ENCODE measurements at places on chromosomes 12 and 14. TPM values are rescaled to one million over a fixed set of nuclear protein-coding genes. Genes with fewer than 3 reads are reported as not detected.

Gene OSBPL8
- 97.3 TPM for total RNA-seq

GRCh38 chr12:85814071-85814470, 22.1 kb downstream of the RASSF9 start:
- H3K36me3 ChIP-seq, result no peaks in the 10 kb centered on the region
- no peaks in the 10 kb centered on the region for H3K27me3 ChIP-seq
- H3K27ac ChIP-seq, result no peak overlapping the region
- H3K4me1 ChIP-seq, result no peaks in the 10 kb centered on the region
- no peak for DNase-seq

DNA sequence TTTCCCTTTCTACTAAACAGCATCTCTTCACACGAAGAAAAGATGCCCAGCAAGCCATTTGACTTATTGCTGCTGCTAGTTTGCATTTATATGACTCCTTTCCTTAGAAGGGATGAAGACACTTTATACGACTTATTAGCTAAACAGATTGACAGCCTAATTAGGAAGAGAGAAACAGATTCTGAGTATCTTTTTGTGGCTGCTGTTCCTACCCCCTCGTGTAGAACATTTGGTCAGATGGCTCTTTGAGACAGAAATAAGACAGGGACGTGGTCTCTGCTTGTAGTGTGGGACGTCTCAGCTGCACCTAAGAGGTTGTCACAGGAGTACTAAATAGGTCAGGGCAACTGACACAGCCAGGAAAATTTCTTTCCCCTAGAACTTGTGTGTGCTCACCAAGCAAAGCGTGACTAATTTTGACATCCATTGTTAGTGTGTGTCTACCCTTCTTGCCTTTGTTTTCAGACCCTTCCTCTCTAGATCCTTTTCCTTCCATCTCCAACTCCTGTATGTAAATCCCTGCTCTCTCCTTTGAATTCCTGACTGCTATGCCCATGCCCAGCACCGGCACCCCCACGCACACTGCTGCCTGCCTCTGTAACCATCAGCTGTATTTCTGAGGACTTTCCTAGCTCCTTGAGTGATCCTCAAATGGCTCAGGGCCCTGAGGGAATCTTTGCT, 83.2 kb downstream of the DAD1 start:
- no peak for DNase-seq
- no peak overlapping the region for H3K4me3 ChIP-seq
- no peaks in the 10 kb centered on the region for H3K27me3 ChIP-seq

DNA sequence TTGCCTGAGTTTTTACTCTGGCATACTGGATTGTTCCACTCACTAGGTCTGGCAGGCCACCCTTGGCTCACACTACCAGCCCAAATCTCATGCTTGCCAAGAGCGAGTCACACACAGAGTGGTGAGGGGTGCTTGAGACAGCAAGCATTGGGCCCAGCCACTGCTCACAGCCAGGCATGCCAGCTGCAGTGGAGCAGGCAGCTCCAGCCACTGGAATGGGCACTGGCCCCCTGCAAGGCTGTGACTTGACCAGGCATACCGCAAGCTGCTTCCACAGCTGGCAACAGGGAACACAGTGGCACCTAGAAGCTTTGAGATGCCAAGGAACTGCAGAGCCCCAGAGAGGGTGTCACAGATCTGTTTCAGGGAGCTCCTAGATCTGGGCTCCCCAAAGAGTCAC, 488.5 kb downstream of the LRFN5 start:
- DNase-seq, result peak; percentile 57
- H3K4me1 ChIP-seq, result no peaks in the 10 kb centered on the region
- H3K4me3 ChIP-seq, result no peak overlapping the region
- H3K27ac ChIP-seq, result no peak overlapping the region
- H3K36me3 ChIP-seq, result no peaks in the 10 kb centered on the region

GRCh38 chr12:107565551-107565950, 120.0 kb upstream of the PWP1 start:
- no peaks in the 10 kb centered on the region for H3K36me3 ChIP-seq
- no peak overlapping the region for H3K27ac ChIP-seq
- no peak for DNase-seq
- no peaks in the 10 kb centered on the region for H3K4me1 ChIP-seq

DNA sequence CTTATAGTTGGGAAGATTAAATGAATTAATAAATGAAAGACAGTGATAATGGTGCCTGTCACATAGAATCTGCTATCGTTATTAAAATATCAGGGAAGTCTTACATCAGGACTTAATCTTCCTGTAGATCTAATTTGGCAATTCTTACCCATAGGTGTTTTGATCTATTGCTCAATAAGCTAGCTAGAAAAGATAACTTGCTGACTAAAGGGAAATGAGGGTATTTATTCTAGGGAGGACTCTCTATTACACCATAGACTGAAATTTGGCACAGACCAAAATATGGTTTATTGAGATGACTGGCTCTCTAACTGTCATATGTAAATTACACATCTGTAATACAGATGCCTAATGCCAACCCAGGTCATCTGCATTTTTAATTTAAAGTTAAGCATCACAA, 11.5 kb downstream of the HAL start:
- no peak overlapping the region for H3K27ac ChIP-seq
- no peak overlapping the region for H3K4me3 ChIP-seq
- no peaks in the 10 kb centered on the region for H3K4me1 ChIP-seq
- H3K27me3 ChIP-seq, result no peaks in the 10 kb centered on the region

DNA sequence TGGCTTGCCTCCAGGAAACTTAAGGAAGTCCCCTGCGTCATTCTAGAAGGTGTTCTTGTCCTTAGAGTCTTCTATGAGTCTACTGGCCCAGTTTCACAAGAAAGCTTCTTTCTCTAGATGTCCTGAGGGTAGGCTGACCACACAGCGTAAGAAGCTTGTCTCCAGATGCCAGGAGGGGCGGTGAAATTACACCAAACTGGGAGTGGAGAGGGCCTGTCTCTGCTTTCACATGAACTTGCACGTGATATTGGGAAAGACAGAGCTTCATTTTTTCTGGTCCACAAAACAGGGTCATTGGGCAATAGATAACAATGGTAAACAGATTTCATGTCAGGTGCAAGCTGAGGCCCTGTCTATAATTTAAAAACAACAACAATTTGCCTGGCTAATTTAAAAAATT, 85.7 kb upstream of the TBX3 start:
- no peaks in the 10 kb centered on the region for H3K36me3 ChIP-seq
- H3K27me3 ChIP-seq, result no peaks in the 10 kb centered on the region
- H3K4me3 ChIP-seq, result no peak overlapping the region
- no peak overlapping the region for H3K27ac ChIP-seq
- H3K4me1 ChIP-seq, result no peaks in the 10 kb centered on the region

Gene FGF23
- not detected for total RNA-seq

Gene SNAPC1
- 6.2 TPM for total RNA-seq

DNA sequence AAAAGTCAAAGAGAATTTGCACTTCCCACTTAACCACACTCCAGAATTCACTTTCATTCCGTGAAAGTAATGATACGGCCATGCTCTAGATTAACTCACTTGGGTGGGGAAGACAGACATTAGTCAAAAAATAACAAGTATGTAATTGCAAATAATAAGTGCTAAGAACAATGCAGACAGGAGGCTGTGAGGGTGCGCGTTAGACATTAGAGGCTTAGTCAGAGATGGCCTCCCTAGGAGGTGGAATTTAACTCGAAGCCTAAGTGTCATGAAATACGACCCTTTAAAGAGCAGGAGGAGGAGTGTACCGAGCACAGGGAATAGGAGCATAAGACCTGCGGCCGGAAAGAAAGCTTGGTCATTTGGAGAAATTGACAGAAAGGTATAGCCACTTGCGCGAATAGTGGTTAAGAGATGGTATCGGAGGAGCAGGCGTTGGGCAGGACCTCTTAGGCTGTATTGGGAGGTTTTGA, 628 bp downstream of the SNRPF start:
- no peaks in the 10 kb centered on the region for H3K27me3 ChIP-seq
- peak overlapping the region; percentile 77 for H3K4me3 ChIP-seq
- peaks cover 29% of the 10 kb centered on the region for H3K36me3 ChIP-seq
- peak overlapping the region; percentile 85 for H3K27ac ChIP-seq
- no peak for DNase-seq

- H3K4me3 ChIP-seq, result no peak overlapping the region
- no peak for DNase-seq
- H3K4me1 ChIP-seq, result peaks cover 28% of the 10 kb centered on the region
- no peaks in the 10 kb centered on the region for H3K27me3 ChIP-seq
These were observed 48.1 kb downstream of the VWF start for GRCh38 chr12:6076346-6076745.

- no peak for DNase-seq
- no peaks in the 10 kb centered on the region for H3K4me1 ChIP-seq
- no peak overlapping the region for H3K27ac ChIP-seq
- H3K4me3 ChIP-seq, result no peak overlapping the region
- no peaks in the 10 kb centered on the region for H3K36me3 ChIP-seq
These were observed 59.7 kb upstream of the KCNH3 start for GRCh38 chr12:49478949-49479664.

DNA sequence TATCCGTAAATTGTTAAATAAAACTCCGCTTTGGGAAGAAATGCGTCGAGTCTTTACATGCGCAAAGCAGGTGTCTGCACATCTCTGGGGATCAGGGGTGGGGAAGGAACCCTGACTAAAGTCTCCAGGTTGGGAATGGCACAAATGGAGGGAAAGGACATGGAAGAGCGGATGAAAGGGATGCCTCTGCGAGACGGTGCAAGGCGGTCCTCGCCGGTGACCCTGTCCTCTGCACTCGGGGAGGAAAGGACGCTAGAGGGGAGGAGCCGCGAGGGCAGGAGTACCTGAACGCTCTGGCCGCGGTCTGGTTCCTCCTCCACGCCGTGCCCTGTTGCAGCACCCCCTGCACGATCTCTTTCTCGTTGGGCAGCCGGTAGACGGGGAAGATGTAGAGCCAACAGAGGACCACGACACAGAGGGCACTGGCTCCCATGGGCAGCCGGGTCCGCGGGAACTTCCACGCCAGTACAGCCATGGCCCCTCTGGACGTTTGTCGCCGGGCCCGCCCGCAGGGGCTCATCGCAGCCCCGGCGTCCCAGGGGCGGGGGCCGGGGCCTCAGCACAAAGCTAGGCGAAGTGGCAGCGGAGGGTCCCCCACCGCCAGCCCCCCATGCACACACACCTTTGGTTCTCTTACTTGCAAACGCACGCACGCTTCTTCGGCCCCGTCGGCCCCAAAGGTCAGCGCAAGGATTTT, 646 bp downstream of the ST8SIA1 start:
- H3K27ac ChIP-seq, result peak overlapping the region; percentile 68
- peaks cover 5% of the 10 kb centered on the region for H3K4me1 ChIP-seq
- no peak for DNase-seq

GRCh38 chr14:100905166-100905565, 1.6 kb upstream of the RTL1 start:
- H3K4me3 ChIP-seq, result no peak overlapping the region
- no peaks in the 10 kb centered on the region for H3K36me3 ChIP-seq
- peaks cover 50% of the 10 kb centered on the region for H3K27me3 ChIP-seq

- no peaks in the 10 kb centered on the region for H3K36me3 ChIP-seq
- H3K27me3 ChIP-seq, result no peaks in the 10 kb centered on the region
- H3K27ac ChIP-seq, result no peak overlapping the region
- H3K4me3 ChIP-seq, result no peak overlapping the region
- peaks cover 10% of the 10 kb centered on the region for H3K4me1 ChIP-seq
These were observed 116.5 kb downstream of the SRGAP1 start for GRCh38 chr12:63961048-63961447.

DNA sequence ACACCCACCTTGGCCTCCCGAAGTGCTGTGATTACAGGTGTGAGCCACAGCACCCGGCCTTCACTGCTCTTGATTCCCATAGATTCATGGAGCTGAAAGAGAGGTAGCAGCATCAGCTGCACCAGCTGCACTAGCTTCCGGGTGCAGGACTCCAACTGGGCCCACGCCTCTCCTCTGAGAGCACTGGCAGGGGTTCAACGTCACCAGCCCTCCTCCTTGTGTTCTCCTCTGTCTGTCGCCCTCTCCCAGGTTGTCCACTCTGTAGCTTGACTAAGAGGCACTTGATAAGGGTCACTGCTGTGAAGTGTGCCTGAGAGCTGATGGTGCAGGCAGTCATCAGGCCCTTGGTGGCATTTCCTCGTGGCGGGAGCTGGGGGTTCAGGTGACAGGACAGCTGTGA, 28.3 kb downstream of the MLXIP start:
- no peaks in the 10 kb centered on the region for H3K27me3 ChIP-seq
- no peak overlapping the region for H3K4me3 ChIP-seq
- DNase-seq, result peak; percentile 87
- H3K4me1 ChIP-seq, result peaks cover 32% of the 10 kb centered on the region
- no peak overlapping the region for H3K27ac ChIP-seq
- H3K36me3 ChIP-seq, result no peaks in the 10 kb centered on the region

Gene RIMKLB
- total RNA-seq, result 32.0 TPM

Gene HHIPL1
- 1.6 TPM for total RNA-seq

- no peak for DNase-seq
- H3K36me3 ChIP-seq, result peaks cover 6% of the 10 kb centered on the region
- no peaks in the 10 kb centered on the region for H3K4me1 ChIP-seq
- no peak overlapping the region for H3K4me3 ChIP-seq
These were observed 92.7 kb downstream of the TTLL5 start for GRCh38 chr14:75753696-75754095.

GRCh38 chr12:88778064-88778463, 197.8 kb upstream of the KITLG start:
- H3K27ac ChIP-seq, result no peak overlapping the region
- no peaks in the 10 kb centered on the region for H3K27me3 ChIP-seq
- H3K4me3 ChIP-seq, result no peak overlapping the region
- H3K36me3 ChIP-seq, result no peaks in the 10 kb centered on the region
- no peak for DNase-seq

Measured in upper lobe of right lung (tissue), 1 donor.